ENCODE measurements at places on chromosomes 1 and 21.

DNA sequence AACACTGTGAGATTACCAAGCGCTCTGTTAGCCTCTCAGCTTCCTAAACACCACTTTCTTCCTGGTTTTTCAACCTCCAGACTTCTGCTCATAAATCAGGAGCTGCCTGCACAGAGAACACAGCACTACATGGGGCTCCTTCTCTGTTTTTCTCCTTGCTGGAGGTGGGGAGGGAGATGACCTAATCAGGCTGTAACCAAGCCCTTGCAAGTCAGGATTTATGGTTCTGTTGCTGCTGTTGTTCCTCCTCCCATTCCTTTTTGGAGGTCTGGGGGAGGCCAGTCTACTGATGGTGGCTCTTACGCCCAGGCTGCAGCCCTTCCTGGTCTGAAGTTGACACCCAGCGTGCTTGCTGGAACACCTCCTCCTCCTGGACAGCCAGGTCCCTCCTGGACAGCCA lies 80.9 kb upstream of the AJAP1 start:
- no peak for DNase-seq

DNA sequence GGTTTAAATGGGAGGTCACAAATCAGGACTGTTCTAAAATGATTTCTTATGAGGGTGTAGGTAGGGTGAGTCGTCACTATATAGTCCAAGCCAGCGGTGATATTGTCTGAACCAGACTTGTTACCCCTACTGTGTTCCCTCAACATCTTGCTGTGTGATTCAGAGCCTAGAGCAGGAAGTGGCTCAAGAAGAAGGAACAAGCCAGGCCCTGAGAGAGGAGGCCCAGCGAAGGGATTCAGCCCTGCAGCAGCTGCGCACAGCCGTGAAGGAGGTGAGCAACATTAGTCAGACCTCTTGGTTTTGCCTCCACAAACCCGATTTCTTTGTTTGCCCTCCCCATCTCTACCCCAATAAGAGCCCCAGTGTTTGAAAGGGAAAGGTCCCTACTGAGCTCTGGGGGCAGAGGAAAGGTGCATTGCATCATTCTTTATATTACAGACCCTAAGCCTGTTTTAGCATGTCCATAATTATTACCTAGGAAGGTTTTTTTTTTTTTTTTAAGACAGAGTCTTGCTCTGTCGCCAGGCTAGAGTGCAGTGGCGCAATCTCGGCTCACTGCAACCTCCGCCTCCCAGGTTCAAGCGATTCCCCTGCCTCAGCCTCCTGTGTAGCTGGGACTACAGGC lies 5.0 kb upstream of the SH3BGRL3 start:
- no peak for DNase-seq

GRCh38 chr1:198359024-198359653 lies 181.3 kb downstream of the ATP6V1G3 start:
- peak; percentile 10 for DNase-seq

- peak; percentile 27 for DNase-seq
Measured at GRCh38 chr1:195899762-195900352, 708.4 kb downstream of the KCNT2 start.

DNA sequence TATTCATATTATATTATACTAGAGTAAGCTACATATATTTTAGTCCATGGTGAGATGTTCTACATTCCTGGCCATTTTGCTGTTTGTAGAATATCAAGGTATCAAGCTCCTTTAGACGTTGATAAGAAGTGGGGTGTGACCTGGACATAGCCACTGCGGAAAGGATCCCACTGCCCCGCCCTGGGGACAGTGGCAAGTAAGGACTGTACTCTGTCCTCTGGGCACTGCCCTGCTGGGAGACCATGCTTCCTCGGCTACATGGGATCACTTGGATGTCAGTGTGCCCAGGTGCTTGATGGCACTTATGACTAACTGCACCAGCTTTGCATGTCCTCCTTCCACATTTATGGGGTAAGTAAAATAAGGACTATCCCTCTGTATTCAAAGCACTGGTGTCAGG lies 46.3 kb upstream of the NTPCR start:
- no peak for DNase-seq

- DNase-seq, result no peak
Measured at GRCh38 chr1:208312706-208313105, 68.5 kb upstream of the PLXNA2 start.

GRCh38 chr1:165342168-165342567 lies 14.3 kb downstream of the LMX1A start:
- no peak for DNase-seq

DNA sequence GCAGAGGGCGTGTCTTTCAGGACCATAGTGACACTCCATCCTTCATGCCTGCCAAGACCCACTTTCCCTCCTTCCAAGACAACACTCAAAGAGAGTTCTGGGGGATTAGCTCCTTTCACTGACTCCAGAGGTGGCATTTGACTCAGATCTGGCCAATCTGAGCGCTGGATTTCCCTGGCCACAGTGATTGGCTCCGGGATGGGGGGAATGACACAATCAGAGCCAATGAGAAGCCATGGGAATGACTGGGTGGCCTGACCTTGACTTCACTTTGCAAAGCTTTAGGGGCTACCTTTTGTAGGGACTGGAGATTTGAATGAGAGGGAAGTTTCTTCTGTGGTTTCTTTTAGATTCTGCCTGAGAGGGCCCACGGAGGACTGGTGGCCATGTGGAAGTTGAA lies 26.9 kb upstream of the WNT4 start:
- DNase-seq, result no peak

GRCh38 chr1:11059155-11059967 lies 457 bp downstream of the SRM start:
- peak; percentile 44 for DNase-seq

DNA sequence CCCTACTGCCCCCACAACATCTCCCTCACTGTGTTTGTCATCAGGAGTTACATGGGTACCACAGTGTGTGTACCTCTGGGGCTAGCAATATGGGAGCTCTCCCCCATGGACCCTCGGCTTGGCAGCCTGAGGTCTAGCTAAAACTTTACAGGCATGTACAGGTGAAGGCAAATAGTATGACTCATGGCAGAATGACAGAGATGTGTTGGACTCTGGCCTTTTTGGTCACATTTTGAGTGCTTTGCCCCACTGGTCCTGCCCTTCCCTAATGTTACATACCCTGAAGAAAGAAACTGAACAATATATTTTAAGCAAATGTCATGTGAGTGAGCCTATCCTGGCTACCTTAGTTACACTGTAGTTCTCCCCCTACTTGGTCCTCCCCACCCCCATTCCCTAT lies 124.0 kb downstream of the NGF start:
- DNase-seq, result no peak

- no peak for DNase-seq
Measured at GRCh38 chr1:17523321-17524041, 16.0 kb upstream of the ARHGEF10L start.

- DNase-seq, result no peak
Measured at GRCh38 chr1:212423879-212424278, 8.8 kb upstream of the NENF start.

GRCh38 chr1:47067097-47067594 lies at the start of gene CYP4Z1:
CYP4Z1 (plus strand) TSS chr1:47067231; CDS start chr1:47067491, 260 bp downstream.
- no peak for DNase-seq

- DNase-seq, result peak; percentile 57
Measured at GRCh38 chr1:89822999-89823628, 2.3 kb downstream of the LRRC8D start.

DNA sequence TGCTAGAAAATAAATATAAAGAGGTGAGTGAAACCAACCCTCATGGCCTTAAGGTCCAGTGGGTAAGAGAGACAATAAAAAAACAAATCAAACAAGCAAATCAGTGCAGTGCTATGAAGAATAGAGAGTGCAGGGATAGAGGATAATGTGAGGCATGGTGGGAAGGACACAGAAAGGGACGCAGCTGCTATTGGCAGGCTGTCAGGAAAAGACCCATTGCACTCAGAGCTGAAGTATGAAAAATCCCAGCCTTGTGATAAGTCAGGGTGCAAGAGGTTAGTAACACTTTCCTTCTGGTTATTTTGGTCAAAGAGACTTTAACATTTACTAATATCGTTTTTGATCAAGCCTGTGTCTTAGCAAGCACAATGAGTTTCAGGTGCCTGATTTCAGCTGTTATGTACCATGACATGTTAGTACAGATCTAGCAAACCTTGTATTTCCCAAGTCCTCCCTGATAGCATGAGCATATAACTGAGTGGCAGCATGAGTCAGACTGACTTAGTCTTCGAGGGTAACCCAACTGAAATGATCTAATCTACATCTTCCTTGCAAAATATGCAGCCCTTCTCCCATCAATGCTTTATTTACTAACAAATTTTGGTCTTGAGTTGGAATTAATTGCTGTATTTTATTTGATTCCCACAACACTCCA lies 31.7 kb downstream of the CHML start:
- DNase-seq, result peak; percentile 70

- DNase-seq, result no peak
Measured at GRCh38 chr1:3771108-3772026, 1.2 kb upstream of the SMIM1 start.

Data from RKO (cell line).